PC-9 (cell line): ENCODE measurements at places on chromosomes 2 and 18. TPM values are rescaled to one million over a fixed set of nuclear protein-coding genes. Genes with fewer than 3 reads are reported as not detected.

The RPRM gene
- 2.1 and 2.9 TPM in 2 replicates for total RNA-seq

The FZD7 gene
- total RNA-seq, result 26.8 and 30.9 TPM in 2 replicates

GRCh38 chr2:33058716-33059470, 112.1 kb downstream of the LTBP1 start:
- no peaks in the 10 kb centered on the region for H3K36me3 ChIP-seq
- H3K4me1 ChIP-seq, result no peaks in the 10 kb centered on the region
- no peak for DNase-seq
- H3K4me3 ChIP-seq, result no peak overlapping the region
- no peak overlapping the region for H3K27ac ChIP-seq

GRCh38 chr2:65660340-65660739, 227.9 kb upstream of the SPRED2 start:
- no peaks in the 10 kb centered on the region for H3K4me1 ChIP-seq
- no peak overlapping the region for H3K4me3 ChIP-seq
- no peaks in the 10 kb centered on the region for H3K36me3 ChIP-seq
- H3K27ac ChIP-seq, result no peak overlapping the region
- no peak for DNase-seq

GRCh38 chr2:10286216-10287037, 16.3 kb upstream of the HPCAL1 start:
- DNase-seq, result peak; percentile 79
- no peak overlapping the region for H3K4me3 ChIP-seq
- peak overlapping the region; percentile 99 for H3K27ac ChIP-seq
- peaks cover 89% of the 10 kb centered on the region for H3K4me1 ChIP-seq
- H3K36me3 ChIP-seq, result no peaks in the 10 kb centered on the region

DNA sequence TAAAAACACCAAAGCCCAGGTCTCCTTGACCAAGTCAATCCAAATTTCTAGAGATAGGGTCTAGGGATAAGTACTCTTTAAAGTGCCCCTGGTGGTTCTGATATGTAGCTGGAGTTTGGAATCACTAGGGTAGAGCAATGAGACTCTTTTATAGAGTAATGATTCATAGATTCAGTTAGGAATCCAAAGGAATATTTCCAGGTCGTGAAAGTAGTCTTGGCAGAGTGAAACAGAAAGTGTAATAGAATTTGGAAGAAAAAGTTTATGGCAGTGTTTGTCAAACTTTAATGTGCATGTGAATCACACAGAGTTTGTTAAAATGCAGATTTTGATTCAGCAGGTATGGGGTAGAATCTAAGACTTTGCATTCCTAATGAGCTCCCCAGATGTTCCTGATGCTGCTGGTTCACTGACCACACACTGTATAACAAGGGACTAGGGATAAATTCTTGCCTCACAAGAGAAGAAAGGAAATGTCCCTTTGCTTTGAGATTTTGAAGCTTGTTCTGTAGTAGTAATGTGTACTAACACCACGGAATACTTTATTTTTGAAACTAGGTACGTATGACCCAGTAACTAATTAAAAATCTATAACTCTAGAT, 1.8 kb downstream of the UPP2 start:
- no peak for DNase-seq
- no peaks in the 10 kb centered on the region for H3K36me3 ChIP-seq
- no peak overlapping the region for H3K27ac ChIP-seq
- no peak overlapping the region for H3K4me3 ChIP-seq
- H3K4me1 ChIP-seq, result 0 out of 2 replicates have a peak, but pooled peaks cover 9% of the 10 kb centered on the region
- no peaks in the 10 kb centered on the region for H3K27me3 ChIP-seq

DNA sequence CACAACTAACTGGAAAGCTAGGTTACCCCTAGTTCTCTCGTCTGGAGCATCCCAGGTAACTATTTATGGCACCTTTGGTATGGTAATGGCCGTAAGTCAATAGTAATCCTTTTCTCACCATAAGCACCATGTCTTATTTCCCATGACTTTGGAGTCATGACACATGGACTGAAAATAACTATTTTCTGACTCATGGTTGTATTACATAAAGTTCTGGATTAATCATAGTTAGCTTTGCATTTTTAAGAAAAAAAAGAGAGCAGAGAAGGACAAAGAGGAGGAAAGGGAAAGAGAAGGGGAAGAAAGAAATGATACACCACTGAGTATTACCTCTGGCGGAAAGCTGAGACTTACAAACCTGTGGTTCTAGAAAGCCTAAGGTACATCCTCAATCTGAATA, 99.3 kb downstream of the BIN1 start:
- H3K4me1 ChIP-seq, result no peaks in the 10 kb centered on the region
- H3K36me3 ChIP-seq, result no peaks in the 10 kb centered on the region
- peak; percentile 61 for DNase-seq
- no peak overlapping the region for H3K27ac ChIP-seq
- no peaks in the 10 kb centered on the region for H3K27me3 ChIP-seq

DNA sequence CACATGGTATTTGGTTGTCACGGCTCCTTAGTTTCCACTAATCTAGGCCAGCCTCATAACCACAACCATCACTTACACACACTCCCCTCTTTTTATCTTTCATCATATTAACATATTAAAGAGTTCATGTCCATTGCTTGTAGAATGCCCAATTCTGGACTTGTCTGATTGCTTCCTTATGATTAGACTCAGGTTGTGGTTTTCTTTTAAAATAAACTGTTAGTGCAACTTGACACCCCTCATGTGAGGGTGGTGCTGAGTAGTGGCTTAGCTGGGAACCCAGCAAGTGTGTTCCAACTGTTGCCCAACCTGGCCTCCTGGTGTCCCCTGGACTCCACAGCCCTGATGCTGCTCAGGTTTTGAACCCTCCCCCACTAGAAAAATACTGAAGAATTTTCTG, 20.1 kb upstream of the CD207 start:
- no peaks in the 10 kb centered on the region for H3K4me1 ChIP-seq
- peaks cover 38% of the 10 kb centered on the region for H3K27me3 ChIP-seq
- DNase-seq, result no peak
- no peaks in the 10 kb centered on the region for H3K36me3 ChIP-seq
